Stromal cell of bone marrow (primary cell): ENCODE measurements at places on chromosomes 7 and 10.

- no peak for DNase-seq
Observed at GRCh38 chr7:101814991-101815825, 2.2 kb upstream of the CUX1 start.

DNA sequence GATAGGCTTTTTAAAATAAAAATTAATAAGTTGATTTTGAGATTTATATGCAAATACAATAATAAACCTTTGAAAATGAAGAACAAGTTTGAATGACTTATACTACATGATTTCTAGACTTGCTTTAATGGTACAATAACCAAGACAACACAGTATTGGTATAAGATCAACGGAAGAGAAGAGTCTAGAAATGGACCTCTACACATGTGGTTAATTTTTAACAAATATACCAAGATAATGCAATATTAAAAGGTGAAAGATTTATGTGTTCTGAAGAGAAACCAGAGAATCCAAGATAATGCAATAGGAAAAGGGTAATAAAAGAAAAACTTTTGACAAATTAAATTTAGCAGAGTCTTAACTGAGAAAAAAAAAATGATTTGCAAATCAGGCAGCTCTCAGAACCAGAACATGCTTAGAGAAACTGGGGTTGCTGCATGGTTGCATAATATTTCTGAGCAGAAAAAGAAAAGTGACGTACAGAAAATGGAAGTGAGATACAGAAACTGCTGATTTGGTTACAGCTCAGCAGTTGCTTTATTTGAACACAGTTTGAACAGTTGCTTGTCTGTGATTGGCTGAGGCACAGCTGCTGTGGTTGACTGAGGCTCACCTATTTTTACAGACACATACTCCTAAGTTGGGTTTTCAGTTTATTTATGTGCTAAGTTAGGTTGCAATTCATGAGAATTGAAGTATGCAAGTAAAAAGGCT is 365.9 kb downstream of the CRPPA start:
- DNase-seq = no peak

GRCh38 chr7:151080522-151081169 is at the start of gene FASTK:
FASTK (minus strand) TSS chr7:151080809; CDS start chr7:151080766, 43 bp downstream.
- peak; percentile 89 for DNase-seq

DNA sequence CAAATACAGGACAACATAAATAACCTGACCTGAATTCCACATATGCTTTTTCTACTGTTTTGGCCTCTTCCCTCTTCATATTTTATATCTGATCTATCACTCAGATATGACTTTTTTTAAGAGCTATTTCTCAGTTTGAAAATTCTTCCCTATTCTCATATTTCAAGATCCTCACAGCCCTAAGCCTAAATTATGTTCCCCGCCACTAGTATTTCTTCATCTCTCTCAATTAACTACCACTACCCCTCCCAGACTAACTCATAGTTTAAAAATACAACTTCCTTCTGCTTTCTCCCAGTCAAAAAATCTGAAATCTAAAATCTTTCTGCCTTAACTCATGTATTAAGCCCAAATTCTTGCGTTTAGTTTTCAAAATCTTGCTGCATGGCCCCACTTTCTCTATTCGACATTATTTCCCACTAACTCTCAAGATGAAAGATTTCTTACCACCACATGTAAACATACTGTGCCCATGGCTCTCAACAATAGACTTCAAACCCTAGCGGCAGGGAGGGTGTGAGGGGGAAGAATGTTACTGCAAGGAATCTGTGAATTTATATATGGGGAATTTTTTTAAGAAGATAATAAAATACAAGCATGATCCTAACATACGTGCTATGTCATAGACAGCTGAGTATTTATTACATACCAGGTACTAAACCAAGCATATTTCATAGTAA is 64.6 kb downstream of the TFEC start:
- DNase-seq = no peak

DNA sequence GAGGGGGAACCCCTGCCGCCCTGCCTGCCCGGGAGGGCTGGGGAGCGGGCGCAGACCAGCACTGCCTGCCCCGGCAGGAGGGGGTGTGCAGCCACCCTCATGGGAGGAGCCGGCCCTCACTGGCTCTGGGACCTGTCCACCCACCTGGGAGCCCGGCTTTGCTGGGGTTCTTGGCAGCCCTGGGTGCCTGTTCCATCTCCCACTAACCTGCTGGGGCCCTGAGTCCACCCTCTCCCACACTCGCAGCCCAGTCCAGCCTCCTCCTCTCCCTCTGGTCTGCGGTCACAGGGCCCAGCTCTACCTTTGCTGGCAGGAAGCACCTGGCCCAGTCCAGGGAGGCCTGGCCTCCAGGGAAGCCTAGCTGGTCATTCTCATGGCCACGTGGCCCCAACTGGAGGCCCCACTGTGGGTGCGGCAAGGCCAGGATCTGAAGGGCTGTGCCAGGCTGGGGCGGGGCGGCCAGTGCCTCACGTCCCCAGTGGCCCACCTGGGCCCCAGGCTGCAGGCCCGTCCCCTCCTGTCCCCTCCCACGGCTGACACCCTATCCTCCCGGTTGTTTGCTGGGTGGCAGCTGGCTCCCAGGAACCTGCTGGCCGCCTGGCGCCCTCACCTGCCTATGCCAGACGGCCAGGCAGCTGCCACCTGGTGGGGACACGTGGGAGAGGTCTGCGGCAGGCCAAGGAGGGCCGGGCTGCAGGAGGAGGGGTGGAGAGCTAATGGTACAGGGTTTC is at the start of gene TMEM184A:
TMEM184A (minus strand) TSS at position 393 of the 731 bp plus-strand sequence. CDS start 721 bp downstream, outside the sequence.
- DNase-seq = no peak

DNA sequence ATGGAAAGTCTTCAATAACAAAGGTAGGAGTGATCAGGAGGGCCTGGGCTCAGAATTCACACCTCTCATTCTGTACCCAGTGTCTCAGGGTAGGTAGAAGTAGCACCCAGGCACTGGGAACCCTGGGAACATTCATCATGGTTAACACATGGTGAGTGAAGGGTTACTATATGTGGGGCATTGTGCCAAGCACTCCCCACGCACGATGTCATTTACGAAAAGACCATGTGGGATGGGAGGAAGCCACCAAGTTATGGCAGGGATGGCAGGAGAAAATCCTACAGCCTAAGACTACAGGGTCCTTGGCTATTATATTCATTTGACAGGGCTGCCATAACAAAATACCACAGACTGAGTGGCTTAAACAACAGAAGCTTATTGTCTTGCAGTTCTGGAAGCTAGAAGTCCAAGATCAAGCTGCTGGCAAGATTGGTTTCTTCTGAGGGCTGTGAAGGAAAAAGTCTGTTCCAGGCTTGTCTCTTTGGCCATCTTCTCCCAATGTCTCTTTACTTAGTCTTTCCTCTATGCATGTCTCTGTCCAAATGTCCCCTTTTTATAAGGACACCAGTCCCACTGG is 27.7 kb upstream of the DDIT4 start:
- no peak for DNase-seq

GRCh38 chr7:33922820-33923219 is 17.5 kb downstream of the BMPER start:
- peak; percentile 45 for DNase-seq

GRCh38 chr7:27149842-27150567 is 2.4 kb downstream of the HOXA3 start:
- DNase-seq = no peak

GRCh38 chr10:126702181-126702580 is 31.7 kb upstream of the C10orf90 start:
- peak; percentile 39 for DNase-seq

GRCh38 chr7:108440613-108441012 is 15.6 kb downstream of the NRCAM start:
- no peak for DNase-seq

DNA sequence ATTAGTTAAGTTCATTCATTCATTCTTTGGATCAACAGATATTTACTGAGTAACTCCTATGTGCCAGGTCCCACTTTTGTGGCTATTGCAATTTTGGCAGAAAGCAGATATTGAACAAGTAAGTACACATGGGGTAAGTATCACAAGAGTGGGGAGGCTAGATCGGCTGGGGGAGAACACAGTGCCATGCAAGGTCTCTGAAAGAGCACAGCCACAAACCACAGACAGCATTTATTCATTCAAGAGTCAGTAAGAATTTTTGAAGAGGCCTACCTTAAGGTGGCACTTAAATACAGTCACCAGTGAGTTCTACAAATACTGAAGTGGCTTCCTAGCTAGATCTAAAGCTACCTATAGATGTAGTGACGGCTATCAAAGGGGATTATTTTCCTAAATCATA is 304.2 kb downstream of the RNLS start:
- DNase-seq = no peak
